ENCODE measurements at places on chromosomes 5 and 9.

DNA sequence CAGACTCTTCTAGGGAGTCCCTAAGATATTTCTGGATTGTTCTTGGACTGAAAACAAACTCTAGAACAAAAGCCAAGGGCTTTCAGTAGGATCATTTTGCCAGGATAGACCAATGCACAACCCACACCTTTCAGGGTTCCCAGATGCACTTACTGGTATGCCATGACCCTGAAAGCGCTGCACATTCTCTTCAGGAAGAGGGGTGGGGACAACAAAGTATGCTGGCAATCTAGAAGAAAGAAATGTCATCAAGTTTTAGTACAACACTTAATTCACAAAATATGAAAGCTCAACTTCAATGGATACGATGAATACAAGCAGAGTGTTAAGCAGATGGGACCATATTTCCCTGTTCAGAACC, 57.2 kb downstream of the MTMR12 start:
- DNase-seq: no peak

DNA sequence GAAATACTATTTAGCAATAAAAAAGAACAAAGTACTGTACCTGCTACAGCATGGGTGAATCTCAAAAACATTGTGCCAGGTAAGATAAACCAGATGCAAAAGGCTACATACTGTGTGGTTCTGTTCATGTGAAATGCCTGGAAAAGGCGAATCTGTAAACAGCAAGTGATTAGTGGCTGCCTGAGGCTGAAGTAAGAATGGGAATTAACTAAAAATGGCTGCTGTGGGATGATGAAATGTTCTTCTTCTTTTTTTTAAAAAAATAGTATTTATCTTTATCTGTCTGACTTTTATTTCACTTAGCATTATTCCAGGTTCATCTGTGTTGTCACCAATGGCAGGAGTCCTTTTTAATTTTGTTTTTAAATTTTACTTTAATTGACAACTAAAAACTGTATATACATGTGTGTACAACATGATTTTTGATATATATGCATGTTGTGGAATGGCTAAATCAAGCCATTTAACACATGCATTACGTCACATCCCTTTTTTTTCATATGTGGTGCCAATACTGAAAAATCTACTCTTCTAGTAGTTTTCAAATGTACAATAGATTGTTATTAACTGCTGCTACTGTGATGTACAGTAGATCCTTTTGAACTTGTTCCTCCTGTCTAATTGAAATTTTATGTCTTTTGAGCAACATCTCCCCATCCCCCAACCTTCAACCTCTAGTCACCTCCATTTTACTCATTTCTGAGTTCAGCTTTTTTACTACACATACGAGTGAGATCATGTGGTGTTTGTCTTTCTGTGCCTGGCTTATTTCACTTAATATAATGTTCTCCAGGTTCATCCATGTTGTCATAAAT, 62.9 kb upstream of the TNFAIP8 start:
- no peak for DNase-seq

DNA sequence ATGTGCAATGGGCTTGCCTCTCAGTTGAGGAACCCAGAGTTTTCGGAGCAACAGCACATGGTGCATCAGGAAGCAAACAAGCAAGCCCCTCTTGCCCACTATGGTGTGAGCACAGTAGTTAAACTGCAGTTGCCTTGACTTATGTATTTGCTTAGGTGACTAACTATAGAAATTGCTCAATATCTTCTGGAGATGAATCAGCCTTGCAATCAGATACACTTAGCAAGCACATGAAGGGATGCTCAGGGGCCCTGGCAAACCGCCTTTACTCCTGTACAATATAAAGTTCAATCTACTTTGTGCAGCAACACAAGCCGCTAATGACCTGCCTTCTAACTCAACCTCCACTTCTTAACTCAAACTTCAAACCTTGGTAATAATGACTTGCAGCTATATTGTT, 581.7 kb upstream of the RIOK2 start:
- no peak for DNase-seq

DNA sequence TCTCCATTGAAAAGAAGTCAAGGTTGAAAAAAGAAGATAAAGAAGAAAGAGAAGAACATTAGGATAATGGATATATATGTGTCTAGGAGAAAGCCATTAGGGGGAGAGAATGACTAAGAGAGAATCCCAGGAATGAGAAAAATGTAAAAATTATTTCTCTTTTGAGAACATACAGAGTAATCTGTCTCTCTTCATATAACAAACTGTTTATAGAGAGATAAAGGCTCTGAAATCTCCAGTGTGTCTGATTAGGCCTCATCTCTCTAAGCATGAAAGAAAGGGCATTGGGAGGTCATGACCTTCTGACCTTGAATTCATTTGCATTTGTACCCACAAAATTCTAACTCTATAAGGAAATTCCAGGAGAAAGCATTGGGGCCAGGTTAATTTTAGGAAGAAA, 3.5 kb upstream of the MPDZ start:
- no peak for DNase-seq

- no peak for DNase-seq
Observed at GRCh38 chr9:29822458-29822857, 2249.2 kb upstream of the C9orf72 start.

GRCh38 chr5:76718381-76718832, 2.5 kb downstream of the F2R start:
- no peak for DNase-seq

DNA sequence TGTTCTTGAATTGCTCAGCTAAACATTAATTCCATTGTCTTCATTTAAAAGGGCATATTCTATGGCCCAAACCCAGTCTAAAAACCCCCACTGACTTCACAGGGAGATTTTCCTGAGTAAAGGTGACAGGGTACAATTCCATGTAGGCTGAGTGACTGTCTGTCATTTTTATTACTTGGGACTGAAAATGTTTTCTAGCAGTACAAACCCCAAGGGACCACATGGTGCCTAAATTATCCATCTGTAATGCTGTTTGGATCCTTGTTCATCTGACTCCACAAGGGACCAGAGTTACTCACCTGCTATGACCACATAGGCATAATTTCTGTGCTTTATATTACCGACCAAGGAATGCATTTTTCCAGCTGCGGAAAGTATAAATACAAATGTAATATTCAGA, 349.1 kb downstream of the ZNF608 start:
- DNase-seq: no peak

All from NCI-H345 (cell line).